ENCODE measurements at places on chromosomes 7 and 10.

GRCh38 chr7:20393021-20393610 is 62.4 kb downstream of the ITGB8 start:
- DNase-seq: no peak

DNA sequence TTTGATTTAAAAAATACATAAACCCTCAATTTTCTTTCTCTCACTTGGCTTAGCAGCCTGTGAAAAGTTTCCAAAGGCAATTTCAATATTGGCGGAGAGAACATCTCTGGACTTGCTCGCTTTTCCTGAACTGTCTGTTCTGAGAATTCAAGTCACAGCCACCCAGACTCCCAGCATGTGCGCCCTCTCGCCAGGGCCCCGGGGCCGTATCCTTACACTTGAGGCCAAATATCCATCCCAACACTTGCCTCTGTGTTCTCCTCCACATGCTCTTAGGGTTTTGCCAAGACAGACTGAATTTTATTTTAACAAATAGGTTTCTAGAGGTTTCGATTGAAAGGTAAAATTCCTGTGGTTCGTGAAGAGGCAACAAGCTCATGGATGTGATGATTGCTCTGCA is 111.5 kb upstream of the GPR26 start:
- DNase-seq: no peak

DNA sequence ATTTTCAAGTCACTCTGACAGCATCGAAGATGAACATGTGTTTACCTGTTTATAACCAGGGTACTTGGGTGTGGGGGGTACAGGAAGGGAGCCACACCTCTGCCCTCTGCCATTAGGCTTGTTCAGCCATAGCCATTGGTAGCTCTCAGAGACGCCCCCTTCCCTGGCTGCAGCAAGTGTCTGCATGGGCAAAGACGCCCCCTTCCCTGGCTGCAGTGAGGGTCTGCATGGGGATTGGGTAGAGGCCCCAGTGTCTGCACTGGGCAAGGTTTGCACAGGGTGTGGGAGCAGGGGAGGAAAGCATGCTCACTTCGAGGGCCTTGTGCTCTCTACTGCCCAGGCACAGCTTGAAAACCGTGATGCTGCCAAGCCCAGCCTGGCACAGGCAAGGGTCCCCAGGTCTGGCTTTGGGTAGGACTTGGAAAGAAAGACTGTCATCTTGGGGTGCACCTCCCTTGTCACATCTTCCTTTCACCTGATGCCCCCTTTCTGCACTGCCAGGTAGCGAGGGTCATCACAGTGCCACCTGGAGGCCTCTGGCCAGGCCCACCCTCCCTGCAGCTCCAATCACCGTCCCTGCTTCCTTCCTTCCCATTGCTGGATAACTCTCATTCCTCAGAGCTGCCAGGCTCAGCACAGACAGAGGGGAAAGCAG is 3.7 kb downstream of the TMEM225B start:
- no peak for DNase-seq

GRCh38 chr7:49703881-49704280 is 69.6 kb upstream of the VWC2 start:
- DNase-seq: no peak

GRCh38 chr10:19932806-19933371 is 116.7 kb downstream of the PLXDC2 start:
- no peak for DNase-seq

- DNase-seq: peak; percentile 80
Observed at GRCh38 chr10:62528441-62528840, 154.3 kb downstream of the ZNF365 start.

DNA sequence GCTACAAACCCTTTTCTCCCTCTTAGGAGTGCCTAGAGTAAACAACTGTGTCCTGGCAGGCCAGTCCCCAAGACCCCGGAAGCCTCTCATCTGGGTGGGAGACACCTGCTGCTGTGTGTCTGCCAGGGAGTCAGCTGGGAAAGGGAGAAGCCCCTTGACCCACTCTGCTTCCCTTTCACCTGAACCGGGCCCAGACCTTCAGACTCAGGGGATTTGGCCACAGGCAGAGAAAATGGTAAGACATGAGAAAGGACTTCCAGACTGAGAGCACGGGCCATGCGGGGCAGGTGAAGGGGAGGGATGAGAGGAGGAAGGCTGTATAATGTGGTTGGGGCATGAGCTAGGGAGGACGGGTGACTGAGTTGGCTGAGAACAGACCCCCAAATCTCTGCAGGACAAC is 36.0 kb upstream of the NPFFR1 start:
- DNase-seq: no peak

- no peak for DNase-seq
Observed at GRCh38 chr7:128974241-128974934, 36.7 kb downstream of the IRF5 start.

GRCh38 chr10:26780793-26781601 is 79.8 kb downstream of the ABI1 start:
- peak; percentile 67 for DNase-seq

GRCh38 chr10:102457591-102458150 is 6.3 kb upstream of the C10orf95 start:
- DNase-seq: no peak

DNA sequence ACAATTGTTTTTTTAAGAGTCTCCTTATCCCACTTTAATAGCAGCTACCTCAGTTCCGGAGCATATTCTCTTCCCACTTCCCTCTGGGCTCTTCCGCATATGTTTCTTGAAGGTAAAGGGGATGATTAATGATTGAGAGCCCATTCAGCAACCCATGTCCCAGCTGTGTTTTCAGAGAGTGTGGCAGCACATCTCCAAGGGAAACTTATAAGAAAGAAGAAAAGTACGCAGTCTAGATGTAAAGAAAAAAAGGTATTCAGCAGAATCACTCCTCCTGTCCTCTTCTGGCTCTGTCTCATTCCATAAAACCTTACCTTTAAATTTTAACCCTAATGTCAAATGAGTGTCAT is 9.7 kb upstream of the ANKRD7 start:
- no peak for DNase-seq

DNA sequence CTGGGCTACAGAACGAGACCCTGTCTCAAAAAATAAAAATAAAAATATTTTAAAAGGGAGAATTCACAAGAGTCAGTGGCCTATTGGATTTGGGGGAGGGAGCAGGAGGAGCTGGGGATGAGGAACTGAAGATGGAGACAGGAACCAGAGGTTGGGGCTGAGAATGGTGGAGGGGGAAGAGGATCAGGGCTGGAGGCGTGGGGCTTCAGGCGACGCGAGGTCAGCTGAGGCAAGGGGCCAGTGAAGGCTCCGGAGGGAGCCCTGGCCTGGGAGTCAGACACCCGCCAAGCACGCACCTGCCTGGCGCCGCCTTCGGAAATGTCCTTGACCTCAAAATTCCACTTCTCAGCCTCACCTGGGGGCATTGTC is 671 bp upstream of the CLEC2L start:
- no peak for DNase-seq

GRCh38 chr10:4748491-4749270 is 77.3 kb upstream of the AKR1E2 start:
- DNase-seq: no peak

GRCh38 chr10:70537398-70538194 is 59.0 kb downstream of the PALD1 start:
- peak; percentile 44 for DNase-seq

- no peak for DNase-seq
Observed at GRCh38 chr10:82245157-82245556, 370.2 kb downstream of the NRG3 start.

- DNase-seq: no peak
Observed at GRCh38 chr10:100524638-100525037, 5.0 kb upstream of the SEC31B start.

DNA sequence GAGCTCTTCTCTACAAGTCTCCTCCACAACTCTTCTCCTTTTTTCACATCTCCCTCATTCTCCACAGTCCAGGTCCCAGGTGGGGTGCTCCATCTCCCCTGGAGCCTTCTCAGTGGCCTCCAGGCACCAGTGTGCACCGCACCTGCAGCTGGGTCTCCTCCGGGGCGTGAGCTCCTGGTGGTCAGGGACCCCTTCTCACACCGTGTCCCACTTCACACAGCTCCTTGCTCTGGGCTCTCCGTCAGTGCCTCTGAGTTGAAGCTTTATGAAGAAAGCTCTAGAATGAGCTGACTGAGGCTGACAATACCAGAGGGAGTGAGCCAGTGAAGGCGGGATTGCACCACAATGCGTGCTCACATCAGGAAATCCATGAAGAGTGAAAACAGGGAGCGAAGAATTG is 290.2 kb downstream of the DNAJB6 start:
- no peak for DNase-seq

GRCh38 chr7:69246758-69247157 is 351.5 kb upstream of the AUTS2 start:
- DNase-seq: no peak

DNA sequence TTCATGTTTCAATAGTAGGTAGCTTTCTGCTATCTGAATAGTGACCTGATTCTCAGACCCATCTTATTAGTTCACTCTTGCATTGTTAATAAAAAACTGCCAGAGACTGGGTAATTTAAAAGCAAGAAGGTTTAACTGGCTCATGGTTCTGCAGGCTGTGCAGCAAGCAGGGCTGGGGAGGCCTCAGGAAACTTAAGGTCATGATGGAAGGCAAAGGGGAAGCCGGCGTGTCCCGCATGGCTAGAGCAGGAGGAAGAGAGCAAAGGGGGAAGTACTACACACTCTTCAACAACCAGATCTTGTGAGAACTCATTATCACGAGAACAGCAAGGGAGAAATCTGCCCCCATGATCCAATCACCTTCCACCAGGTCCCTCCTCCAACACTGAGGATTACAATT is 185.2 kb upstream of the PITRM1 start:
- no peak for DNase-seq

DNA sequence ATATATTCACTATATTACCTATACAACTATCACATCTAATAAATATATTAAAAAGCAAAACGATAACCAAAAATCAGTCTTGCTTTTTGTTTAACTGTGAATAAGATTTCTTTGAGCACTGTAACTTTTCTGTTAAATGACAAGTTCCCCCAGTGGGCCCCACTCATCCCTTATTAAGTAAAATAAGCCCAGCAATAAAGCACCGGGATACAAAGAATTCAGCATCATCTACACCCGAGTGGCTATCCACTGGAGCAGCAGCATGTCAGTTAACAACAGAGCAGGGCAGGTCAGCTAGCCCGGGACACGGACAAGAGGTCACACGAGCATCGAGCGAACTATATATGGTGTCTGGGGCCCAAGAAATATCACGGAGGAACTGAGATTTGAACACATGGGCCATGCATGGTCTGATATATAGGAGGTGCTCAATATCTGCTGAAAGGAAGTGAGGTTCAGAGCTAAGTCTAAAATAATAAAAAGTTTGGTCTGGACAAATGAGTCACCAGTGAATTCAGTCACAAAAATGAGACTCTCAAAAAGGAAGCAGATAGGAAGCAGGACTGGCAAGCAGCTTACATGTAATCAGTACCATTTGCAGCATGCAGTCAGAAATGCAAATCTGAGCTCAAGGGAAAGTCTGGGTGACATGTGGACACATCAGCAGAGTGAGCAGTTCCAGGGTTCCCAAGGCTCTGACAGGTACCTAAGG is 4.1 kb downstream of the ERCC6 start:
- peak; percentile 89 for DNase-seq

DNA sequence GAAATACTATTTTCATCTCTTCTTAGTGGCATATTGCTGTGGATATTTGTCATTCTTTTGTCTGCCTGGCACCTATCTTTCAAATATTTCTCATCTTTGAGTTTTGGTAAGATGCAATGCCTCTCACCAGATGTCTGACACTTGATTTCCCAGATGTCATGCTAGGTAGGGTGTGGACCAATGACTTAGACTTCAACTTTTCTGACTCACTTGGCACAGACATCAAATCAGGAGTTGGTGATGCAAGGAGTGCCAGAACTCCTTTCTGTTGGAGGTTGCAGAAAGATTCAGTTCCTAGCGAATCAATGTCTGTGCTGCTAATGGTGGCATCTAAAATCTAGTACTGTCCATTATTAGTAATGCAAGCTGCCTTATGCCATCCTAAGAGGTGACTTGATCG is 216.9 kb upstream of the FERD3L start:
- no peak for DNase-seq

DNA sequence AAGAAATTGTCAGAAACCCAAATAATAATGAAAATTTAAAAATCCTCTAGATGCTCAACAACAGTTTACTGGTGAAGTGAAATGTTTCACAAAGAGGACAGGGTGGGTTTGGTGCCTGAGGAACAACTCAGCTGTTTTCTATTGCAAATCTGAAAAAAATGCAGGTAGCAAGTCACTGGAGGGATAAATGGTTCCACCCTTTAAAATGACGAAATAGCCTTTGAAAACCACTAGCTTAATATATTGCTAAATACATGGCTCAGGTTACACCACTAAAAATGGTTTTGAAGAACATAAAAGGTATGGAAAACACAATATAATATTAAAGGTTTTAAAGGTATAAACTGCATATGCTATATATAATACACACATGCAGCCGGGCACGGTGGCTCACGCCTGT is 69.5 kb downstream of the LMBR1 start:
- no peak for DNase-seq

DNA sequence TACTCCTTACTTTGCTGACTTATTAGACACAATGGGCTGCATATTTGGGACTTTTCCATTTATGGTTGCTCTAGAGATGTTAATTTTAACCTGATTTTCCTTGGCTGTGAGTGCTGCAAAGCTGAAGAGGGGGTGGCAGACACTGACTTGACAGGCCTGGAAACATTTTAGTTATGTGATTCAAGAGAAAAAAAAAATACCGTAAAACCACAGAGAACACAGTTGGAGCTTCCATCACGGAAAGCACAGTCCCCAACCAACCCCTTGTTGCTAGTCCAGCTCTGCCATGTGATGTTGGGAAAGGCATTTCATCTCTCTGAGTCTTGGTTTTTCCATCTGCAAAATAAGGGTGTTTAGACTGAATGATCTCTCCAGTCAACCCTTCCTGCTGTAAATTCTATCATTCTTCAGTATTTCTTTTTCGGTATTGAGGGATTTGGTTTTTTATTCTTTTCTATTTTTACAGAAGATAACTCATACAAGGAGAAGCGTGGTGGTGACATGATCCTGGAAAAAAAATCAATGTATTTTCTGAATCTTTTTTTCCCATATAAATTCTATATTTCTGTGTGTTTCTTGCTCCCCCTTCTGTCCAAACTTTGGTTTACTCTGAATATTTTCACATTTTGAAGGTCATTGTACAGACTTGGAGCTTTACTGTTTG is 246.1 kb downstream of the REEP3 start:
- DNase-seq: no peak

DNA sequence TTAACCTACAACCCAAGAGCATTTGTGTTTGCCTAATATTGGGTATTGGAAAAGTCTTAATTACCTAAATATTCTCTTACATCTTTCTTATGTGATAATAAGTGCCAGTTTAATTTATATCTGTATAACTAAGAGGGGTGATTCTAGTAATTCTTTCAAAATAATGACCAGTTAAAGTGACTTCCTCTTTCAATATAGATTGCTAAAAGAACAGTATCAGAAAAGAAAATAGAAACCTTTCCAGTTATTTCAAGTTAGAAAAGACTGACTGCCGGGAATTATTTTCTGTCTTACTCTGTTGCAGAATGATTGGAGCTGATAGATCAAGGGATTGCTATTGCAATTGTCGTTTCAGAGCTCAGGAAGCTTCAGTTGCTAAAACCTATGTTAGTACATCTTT is 525.0 kb upstream of the SEMA3D start:
- no peak for DNase-seq

- DNase-seq: no peak
Observed at GRCh38 chr7:73699370-73700068, 16.1 kb downstream of the BUD23 start.

- no peak for DNase-seq
Observed at GRCh38 chr10:34766811-34767494, 48.1 kb downstream of the PARD3 start.

GRCh38 chr7:48285373-48285772 is 114.1 kb downstream of the ABCA13 start:
- DNase-seq: no peak
